ENCODE measurements at places on chromosomes 13 and 19.

DNA sequence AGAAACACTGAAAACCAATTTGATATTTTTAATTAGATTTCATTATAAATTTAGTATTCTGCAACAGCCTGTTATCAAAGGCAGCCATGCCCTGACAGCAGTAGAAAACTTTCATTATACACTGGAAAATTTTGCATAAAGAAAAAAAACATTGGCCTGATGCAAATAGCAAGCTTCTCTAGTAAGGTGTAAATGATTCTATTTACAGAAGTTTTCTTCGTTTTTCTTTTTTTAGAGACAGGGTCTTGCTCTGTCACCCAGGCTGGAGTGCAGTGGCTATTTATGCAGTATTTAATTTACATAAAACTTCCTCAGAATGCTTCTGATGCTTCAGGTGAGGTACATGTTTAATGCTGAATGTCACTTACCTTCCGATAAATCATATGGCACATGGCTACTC, 67.0 kb downstream of the ABCC4 start:
- DNase-seq, result no peak

GRCh38 chr19:6267552-6268381, 12.0 kb downstream of the MLLT1 start:
- no peak for DNase-seq

- no peak for DNase-seq
Measured at GRCh38 chr19:38733493-38734175, 10.6 kb downstream of the CAPN12 start.

GRCh38 chr19:53772943-53773342, 51.2 kb downstream of the NLRP12 start:
- peak; percentile 26 for DNase-seq

DNA sequence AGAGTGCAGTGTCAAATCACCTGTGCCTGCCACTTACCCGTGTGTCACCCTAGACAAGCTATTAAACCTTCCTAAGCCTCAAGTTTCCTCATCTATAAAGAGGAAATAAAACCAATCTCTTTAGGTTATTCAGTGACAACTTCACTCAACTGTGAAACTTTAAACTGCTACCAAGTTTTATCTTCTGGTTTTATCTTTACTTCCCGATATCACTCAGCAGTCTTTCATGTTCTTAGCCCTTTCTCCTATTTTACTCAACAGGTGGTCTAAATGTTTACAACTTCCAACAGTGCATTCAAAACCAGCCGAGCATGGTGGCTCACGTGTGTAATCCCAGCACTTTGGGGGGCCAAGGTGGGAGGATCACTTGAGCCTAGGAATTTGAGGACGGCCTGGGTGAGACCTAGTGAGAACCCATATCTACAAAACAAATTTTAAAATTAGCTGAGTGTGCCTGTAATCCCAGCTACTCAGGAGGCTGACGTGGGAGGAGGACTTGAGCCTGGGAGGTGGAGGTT, 59.6 kb downstream of the GPALPP1 start:
- DNase-seq, result no peak

- no peak for DNase-seq
Measured at GRCh38 chr19:11041966-11042627, 47.2 kb upstream of the LDLR start.

DNA sequence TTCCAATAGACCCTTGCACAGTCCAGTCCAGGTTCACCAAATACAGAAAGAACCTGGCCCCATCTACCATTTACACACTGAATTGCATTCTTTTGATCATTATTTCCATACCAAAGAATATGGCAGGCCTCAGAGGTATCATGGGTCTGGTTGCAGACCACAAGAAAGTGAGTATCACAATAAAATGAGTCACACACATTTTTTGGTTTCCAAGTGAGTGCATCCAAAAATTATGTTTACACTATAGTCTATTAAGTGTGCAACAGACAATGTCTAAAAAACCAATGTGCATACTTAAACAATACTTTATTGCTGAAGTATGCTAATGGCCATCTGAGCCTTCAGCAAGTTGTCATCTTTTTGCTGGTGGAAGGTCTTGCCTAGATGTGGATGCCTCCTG, 105.3 kb downstream of the SPACA7 start:
- no peak for DNase-seq

DNA sequence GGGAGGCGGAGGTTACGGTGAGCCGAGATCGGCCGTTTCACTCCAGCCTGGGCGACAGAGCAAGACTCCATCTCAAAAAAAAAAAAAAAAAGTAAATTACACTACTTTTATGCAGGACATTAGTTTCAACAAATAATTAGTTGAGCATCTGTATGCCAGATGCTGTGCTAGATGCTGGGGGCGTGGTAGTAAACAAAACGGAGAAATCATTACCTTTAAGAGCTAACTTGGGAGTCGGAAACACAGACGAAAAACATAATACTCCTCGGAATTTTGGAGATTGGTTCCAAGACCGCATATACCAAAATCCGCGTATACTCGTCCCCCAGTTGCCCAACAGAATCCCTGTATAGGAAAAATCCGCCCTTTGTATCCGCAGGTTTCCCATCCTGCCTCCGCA, 1.3 kb upstream of the DUS3L start:
- DNase-seq, result no peak

DNA sequence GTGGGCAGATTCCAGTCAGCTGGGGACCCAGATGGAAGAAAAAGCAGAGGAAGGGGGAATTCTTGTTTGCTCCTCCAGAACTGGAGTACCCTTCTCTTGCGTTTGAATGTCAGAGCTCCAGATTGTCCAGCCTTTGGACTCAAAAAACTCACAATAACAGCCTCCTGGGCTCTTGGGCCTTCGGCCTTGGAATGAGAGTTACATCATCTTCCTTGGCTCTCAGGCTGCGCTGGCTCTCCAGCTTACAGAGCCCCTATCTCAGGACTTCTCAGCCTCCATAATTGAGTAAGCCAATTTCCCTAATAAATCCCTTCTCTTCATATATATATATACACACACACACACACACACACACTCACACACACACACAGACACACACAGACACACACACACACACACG, 1215.7 kb upstream of the SLC10A2 start:
- no peak for DNase-seq

DNA sequence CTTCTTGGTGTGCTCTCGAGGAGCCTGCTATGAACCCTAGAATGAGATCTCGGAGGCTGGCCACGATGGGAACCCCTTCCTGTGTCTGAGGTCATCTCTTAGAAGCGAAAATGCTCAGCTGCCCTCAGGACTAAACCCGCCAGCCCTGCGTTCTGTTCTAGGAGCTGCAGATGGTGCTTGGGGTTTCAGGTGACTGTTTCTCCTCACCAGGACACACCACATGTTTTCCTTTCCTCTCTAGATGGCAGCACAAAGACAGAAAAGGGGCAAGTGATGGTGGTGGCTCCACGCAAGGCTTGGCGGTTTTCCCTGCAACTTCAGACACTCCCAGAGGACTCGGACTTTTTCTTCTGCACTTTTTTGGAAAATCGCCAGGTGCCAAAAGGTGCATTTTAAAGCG, 60.1 kb downstream of the RNASEH2B start:
- no peak for DNase-seq

GRCh38 chr19:12199757-12200419, 37.0 kb downstream of the ZNF136 start:
- DNase-seq, result no peak

GRCh38 chr13:103018556-103018955, 47.7 kb downstream of the SLC10A2 start:
- DNase-seq, result no peak

Measured in naive thymus-derived CD8-positive, alpha-beta T cell (primary cell).